ENCODE measurements at places on chromosomes 13 and 19.

GRCh38 chr13:43346427-43346826 lies 323.0 kb downstream of the DNAJC15 start:
- no peak overlapping the region for H3K4me3 ChIP-seq
- H3K36me3 ChIP-seq, result no peaks in the 10 kb centered on the region
- H3K4me1 ChIP-seq, result no peaks in the 10 kb centered on the region
- H3K27ac ChIP-seq, result no peak overlapping the region
- H3K27me3 ChIP-seq, result no peaks in the 10 kb centered on the region
- DNase-seq, result no peak

GRCh38 chr13:44815623-44816022 lies 173.6 kb downstream of the NUFIP1 start:
- no peak overlapping the region for H3K27ac ChIP-seq
- peaks cover 8% of the 10 kb centered on the region for H3K4me1 ChIP-seq
- no peaks in the 10 kb centered on the region for H3K36me3 ChIP-seq
- H3K27me3 ChIP-seq, result no peaks in the 10 kb centered on the region

GRCh38 chr19:11192957-11193939 lies 4.1 kb downstream of the KANK2 start:
- H3K36me3 ChIP-seq, result peaks cover 7% of the 10 kb centered on the region
- peaks cover 89% of the 10 kb centered on the region for H3K4me1 ChIP-seq
- peaks cover 7% of the 10 kb centered on the region for H3K27me3 ChIP-seq
- no peak for DNase-seq
- no peak overlapping the region for H3K27ac ChIP-seq

DNA sequence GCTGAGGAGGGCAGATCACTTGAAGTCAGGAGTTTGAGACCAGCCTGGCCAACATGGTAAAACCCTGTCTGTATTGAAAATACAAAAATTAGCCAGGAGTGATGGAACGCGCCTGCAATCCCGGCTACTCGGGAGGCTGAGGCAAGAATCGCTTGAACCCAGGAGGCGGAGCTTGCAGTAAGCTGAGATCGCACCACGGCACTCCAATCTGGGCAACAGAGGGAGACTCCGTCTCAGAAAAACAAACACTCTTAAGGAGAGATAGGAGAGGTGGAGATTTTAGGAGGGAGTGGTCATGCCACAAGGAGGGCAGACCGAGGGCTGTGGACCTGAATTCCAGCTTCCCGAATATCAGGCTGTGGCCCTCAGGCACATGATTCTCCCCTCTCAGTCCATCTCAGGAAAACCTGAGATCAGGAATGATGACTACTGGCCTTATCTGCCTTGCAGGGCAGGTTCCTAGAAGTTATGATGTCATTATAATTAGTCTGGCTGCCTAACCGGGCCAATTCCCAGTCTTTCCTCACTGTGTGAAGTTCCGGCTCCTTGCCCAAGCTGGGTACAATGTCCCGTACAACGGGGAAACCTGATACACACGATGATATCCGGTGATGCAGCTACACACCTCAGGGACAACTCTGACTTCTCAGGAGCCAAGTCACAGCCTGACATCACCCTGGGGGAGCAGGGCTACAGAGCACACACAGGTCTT lies 2.5 kb downstream of the SLC35E1 start:
- H3K27me3 ChIP-seq, result no peaks in the 10 kb centered on the region
- peaks cover 55% of the 10 kb centered on the region for H3K4me1 ChIP-seq
- H3K4me3 ChIP-seq, result no peak overlapping the region
- DNase-seq, result no peak

DNA sequence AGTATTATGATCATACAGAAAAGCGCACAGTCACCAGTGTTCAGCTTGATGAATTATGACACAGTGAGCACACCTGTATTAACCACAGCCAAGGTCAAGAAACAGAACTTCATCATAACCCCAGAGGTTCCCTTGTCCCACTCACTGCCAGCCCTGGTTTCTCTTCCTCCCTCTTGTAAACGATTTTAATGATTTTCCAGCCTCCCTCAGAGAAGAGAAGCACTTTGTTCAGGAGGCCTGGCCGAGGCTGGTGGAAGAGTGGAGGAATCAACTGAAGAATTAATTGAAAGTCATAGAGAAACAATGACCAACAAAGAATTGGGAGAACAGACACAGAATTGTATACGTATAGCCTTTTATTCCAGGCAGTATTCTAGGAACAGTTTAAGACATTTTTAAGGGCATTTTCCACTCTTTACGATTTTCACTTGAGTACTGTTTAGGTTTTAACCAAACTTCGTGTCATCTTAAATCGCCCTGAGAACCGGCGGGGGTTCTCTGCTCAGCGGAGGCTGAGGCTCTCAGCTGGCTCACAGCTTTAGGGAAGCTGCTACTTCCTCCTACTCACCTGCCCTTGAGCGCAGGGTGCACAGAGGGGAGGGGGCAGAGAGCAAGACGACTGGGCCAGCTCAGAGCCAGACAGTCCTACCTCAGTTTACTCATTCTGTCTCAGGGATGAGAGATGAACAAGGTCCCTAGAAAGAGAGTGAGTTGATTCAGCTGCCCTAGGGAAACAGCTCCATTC lies 108.6 kb downstream of the AKAP11 start:
- DNase-seq, result no peak
- H3K4me3 ChIP-seq, result no peak overlapping the region
- no peaks in the 10 kb centered on the region for H3K36me3 ChIP-seq

GRCh38 chr19:12676384-12676792 lies 5.3 kb downstream of the DHPS start:
- no peaks in the 10 kb centered on the region for H3K27me3 ChIP-seq
- H3K27ac ChIP-seq, result no peak overlapping the region
- peak; percentile 83 for DNase-seq
- peaks cover 87% of the 10 kb centered on the region for H3K36me3 ChIP-seq
- H3K4me3 ChIP-seq, result no peak overlapping the region

DNA sequence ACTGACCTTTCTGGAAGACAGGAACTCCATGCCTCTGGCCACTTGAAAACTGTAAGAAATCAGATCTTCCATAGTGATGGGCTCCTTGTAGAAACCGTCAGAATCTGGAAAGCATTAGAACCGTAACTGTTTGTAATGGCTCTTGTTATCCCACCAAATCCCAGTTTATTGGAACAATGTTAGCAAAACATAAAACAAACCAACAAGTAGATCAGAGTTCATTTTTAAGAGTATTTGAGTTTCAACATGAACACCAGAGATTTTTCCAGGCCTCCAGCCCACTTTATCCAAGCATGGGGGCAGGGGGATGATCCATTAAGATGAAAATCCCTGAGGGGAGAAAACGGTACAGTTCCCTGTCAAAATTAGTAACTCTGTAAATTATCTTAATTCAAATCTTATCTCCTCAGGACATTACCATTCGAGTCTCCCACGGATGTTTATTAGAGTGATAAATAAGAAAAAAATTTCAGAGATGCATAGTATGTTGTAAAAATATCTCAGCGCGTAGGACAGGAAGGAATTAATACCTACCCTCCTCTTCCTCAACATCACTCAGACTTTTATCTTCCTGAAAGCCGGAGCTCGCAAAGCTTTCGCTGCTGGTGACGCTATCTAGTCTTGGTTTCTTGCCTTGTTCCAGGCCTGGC lies 172.5 kb downstream of the FLT1 start:
- no peak overlapping the region for H3K4me3 ChIP-seq
- no peak for DNase-seq
- peak overlapping the region; percentile 31 for H3K27ac ChIP-seq
- H3K36me3 ChIP-seq, result peaks cover 47% of the 10 kb centered on the region

DNA sequence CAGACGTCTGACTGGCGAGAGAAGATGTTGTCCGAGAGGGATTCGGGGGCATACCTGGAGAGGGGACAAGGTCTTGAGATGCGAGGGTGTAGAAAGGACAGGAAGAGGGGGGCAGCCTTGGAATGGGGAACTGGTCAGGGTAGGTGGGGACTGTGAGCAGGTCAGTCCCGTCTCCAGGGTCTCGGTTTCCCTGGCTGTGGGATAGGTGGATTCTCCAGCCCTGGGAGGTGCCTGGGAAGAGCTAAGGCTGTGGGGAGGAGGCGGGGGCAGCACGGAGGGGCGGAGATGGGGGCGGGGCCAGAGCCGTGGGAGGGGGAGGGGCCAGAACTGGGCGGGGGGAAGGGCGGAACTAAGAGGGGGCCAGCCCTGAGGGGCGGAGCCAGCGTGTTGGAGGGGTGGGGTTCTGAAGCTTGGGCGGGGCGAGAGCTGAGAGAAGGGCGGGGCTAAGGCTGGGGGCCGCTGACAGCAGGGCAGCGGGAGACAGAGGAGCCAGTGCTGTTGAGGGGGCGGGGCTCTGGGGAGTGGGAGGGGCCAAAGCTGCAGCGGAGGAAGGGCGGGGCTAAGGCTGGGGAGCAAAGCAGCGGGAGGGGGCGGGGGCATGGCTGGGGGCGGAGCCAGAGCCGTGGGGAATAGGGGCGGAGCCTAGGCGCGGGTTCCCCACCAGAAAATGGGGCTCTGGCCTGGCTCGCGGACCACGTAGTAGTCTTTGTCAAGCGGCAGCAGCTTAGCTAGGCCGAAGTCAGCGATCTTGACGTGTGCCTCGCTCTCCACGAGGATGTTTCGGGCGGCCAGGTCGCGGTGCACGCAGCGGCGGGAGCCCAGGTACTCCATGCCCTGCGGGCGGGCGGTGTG lies 9.5 kb upstream of the INSL3 start:
- H3K36me3 ChIP-seq, result no peaks in the 10 kb centered on the region
- H3K27ac ChIP-seq, result no peak overlapping the region
- DNase-seq, result peak; percentile 57
- H3K4me3 ChIP-seq, result no peak overlapping the region
- H3K4me1 ChIP-seq, result no peaks in the 10 kb centered on the region

- no peak overlapping the region for H3K4me3 ChIP-seq
- H3K36me3 ChIP-seq, result no peaks in the 10 kb centered on the region
- no peak for DNase-seq
- H3K4me1 ChIP-seq, result no peaks in the 10 kb centered on the region
- H3K27ac ChIP-seq, result no peak overlapping the region
Measured at GRCh38 chr13:43494206-43494605, 292.6 kb downstream of the ENOX1 start.

DNA sequence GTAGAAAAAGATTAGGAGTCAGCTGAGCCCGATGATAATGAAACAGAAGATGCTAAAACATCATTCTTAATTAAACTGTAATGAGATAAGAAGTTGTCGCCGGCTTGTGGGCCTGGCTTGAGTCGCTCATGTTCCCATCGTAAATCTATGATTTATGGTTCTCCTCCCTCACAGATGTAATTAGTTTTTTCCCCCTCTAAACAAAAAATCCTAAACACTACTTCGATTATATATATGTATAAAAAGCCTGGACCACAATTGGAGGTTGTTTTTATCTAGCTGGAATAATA lies 151.3 kb downstream of the PTPRS start:
- no peaks in the 10 kb centered on the region for H3K36me3 ChIP-seq
- no peaks in the 10 kb centered on the region for H3K4me1 ChIP-seq
- H3K4me3 ChIP-seq, result no peak overlapping the region
- no peak for DNase-seq
- no peaks in the 10 kb centered on the region for H3K27me3 ChIP-seq
- no peak overlapping the region for H3K27ac ChIP-seq

DNA sequence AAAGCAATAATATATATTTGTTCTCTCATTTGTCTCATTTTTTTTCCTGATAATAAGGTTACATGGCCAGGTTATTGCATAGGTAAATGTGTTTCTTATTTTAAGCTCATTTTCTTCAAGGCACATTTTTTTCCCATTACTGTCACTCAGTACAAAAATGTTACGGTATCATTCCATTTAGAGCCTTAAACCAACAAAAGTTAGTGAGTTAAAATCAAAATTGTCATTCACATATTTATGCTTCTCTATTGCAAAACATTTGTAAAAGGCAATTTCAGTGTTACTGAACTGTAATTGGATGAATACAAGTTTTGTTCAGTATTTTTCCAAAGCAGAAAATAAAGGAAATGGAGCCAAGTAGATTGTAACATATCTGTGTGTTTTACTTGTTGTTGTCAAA lies 117.6 kb upstream of the MAB21L1 start:
- no peak overlapping the region for H3K27ac ChIP-seq
- peaks cover 11% of the 10 kb centered on the region for H3K36me3 ChIP-seq

- H3K4me3 ChIP-seq, result no peak overlapping the region
- H3K27ac ChIP-seq, result no peak overlapping the region
- DNase-seq, result no peak
- H3K27me3 ChIP-seq, result no peaks in the 10 kb centered on the region
- H3K36me3 ChIP-seq, result no peaks in the 10 kb centered on the region
- peaks cover 21% of the 10 kb centered on the region for H3K4me1 ChIP-seq
Measured at GRCh38 chr19:34263745-34264237, 9.4 kb downstream of the GARRE1 start.

DNA sequence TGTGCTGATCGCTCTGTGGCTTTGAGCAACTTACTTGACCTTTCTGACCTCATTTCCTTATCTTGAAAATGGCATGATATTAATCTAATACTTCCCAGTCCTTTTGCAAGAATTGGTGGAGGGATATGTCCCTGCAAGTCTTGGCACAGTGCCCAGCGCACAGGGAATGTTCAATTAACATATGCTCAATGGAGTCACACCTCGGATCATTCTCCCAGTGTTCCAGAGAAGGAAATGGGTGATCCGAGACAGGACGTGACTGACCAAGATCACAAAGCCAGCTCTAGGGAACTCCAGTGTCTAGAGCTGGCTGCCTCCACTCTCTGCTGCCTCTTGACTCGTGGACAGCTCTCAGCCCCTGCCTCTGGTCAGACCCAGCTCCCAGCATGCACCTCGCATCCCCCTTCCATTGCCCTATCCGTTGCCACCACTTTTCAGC lies 3.6 kb downstream of the CDC42EP5 start:
- H3K4me1 ChIP-seq, result peaks cover 39% of the 10 kb centered on the region
- H3K27me3 ChIP-seq, result no peaks in the 10 kb centered on the region
- no peak overlapping the region for H3K4me3 ChIP-seq

All from heart right ventricle (tissue), 16 donors.